NCI-H1417 (cell line): ENCODE measurements at places on chromosomes 6 and 20.
A peak's percentile ranks its signal among the peaks of the same experiment; 100 is the strongest.

DNA sequence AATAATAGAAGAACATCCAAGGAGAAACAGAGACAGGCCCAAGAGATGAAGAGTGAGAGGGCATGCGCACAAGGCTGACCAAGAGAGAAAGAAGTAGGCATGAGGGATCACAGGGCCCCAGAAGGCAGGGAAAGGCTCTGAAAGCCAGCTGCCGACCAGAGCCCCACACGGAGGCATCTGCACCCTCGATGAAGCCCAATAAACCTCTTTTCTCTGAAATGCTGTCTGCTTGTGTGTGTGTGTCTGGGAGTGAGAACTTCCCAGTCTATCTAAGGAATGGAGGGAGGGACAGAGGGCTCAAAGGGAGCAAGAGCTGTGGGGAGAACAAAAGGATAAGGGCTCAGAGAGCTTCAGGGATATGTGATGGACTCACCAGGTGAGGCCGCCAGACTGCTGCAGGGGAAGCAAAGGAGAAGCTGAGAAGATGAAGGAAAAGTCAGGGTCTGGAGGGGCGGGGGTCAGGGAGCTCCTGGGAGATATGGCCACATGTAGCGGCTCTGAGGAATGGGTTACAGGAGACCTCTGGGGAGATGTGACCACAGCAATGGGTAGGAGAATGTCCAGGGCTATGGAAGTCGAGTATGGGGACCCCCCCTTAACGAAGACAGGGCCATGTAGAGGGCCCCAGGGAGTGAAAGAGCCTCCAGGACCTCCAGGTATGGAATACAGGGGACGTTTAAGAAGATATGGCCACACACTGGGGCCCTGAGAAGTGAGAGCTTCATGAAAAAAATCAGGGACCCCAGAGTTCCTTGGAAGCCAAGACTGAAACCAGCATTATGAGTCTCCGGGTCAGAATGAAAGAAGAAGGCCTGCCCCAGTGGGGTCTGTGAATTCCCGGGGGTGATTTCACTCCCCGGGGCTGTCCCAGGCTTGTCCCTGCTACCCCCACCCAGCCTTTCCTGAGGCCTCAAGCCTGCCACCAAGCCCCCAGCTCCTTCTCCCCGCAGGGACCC, 981 bp upstream of the TNF start:
- no peak for DNase-seq

DNA sequence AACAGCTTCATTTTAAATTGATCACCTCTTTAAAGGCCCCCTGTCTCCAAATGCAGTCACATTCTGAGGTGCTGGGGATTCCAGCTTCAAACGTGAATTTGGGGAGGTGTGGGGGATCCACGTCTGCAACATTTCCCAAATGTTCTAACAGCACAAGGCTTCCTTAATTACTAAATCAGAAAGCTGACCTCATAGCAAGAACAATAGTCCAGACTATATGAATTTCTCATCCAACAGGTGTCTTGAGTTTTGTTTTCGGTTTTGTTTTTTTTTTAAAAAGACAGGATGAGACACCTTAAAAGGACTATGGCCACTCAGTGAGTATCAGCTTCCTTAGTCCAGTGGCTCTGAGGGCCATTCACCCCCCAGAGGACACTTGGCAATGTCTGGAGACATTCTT, 11.5 kb downstream of the ATP9A start:
- DNase-seq = no peak

DNA sequence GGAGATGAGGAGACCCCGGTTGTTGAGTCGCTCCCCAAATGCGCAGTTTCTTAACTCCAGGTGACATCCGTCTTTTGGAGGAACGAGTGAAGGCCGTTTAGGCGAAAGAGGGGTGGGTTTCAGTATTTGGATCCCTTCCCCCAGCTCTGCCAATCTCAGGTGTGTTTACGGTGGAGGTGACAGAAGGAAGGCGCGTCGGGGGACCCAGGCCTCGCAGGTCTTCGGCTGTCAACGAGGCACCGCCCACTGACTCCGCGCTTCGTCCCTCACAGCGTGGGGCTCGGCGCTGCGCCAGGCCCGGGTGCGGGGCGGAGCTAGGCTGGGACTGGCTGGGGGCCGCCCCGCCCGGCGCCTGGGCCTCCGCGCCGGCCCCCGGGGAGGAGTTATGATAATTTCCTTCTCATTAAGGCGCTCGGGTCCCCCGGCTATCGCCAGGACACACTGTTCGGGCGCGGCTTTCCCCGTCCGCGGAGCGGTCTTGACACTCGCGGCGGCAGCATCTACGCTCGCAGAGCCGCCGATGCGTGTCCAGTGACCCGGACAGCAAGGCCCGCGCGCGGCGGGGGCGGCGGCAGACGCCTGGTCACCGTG, at the start of gene TFAP2C:
Gene TFAP2C (plus strand): TSS at position 434 of the 591 bp plus-strand sequence. CDS start 239 bp downstream, outside the sequence.
- DNase-seq = no peak

DNA sequence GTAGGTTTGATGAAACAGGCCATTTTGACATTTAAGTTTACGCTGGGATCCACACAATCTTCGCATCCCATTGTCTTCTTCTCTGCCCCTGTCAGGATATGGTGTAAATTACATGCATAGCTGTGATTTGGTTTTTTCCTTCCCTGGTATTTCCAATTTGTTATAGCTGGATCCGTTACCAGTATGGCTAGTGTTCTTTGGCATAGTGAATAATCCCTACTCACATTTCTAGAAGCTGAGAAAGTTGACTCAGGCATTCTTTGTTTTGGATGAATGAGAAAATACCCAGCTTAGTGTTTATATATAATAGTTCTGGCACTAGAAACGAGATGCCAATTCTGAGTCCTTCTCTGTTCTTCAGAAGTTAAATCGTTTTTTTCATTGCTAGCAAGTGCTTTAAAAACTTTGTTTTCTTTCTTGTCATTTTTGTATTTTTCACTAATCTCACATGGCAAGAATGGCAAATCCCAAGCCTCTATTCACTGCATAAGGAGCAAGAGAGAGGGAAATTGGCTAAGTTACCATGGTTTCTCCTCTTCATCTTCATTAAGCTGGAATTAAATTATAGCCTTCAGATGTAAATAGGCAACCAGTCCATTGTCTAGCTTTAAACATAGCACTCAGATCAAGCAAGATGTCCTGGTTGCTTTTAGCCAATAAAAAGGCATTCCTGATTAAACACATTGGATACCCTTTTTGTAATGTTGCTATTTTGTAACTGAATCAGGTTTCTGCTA, 91.9 kb upstream of the LAMP5 start:
- DNase-seq = peak; percentile 22

DNA sequence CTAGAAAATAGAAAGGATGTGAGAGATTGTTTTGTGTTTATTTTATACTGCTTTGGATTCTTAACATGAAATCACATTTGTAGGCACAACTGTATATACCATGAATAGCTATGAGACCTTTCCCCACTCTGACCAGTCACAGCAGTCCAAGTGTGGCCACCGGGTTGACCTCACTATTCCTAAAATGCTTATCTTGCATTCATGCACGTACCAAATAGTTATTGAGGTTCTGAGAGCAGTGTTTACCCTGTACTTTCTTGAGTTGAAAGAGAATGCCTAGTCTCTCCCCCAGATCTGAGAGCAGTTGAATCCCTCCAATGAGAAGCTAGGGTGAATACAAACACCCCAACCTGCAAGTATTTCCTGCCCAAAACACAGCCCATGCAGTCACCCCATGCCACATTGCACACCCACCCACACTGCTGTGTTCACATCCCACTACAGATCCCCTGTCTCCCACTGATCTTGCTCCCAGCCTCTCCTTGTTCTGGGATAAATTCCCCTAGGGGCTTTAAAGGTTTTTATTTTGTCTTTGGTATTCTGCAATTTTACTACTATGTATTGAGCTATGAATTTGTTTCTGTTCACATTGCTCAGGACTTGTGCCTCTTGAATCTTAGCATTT, 51.6 kb downstream of the GOPC start:
- DNase-seq = no peak

DNA sequence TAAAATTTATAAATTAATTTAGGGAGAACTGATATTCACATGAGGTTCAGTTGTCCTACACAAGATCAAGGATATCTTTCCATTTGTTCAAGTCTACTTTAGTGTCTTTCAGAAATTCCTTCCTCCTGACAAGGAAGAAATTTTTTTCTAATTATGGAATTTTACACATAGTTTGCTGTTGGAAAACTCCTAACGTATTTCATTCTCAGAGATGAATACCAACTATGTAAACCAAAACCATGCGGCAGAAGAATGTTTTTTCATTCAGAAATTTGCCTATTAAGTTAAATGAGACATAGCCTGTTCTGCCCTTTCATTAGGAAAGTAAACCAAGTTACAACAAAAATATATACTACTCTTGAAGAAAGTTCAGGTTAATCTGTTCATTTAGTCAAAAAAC, 111.2 kb upstream of the PRDM1 start:
- no peak for DNase-seq
